ENCODE measurements at places on chromosomes 5 and 9. TPM values are rescaled to one million over a fixed set of nuclear protein-coding genes. Genes with fewer than 3 reads are reported as not detected.
A peak's percentile ranks its signal among the peaks of the same experiment; 100 is the strongest.

DNA sequence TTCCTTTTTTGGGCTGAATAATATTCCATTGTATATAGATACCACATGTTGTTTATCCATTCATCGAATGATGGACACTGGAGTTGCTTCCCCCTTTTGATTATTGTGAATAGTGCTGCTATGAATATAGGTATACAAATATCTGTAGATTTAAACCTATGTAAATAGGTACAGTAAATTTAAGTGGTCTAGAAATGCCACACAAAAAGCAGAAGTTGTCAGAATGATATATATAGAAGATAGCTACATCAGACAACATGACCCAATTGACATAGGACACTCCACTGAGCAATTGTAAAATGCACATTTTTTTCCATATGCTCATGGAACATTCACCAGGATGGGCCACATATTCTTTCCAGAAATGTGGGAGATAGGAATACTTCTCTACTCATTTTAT is 77.6 kb downstream of the SMIM15 start:
- no peak overlapping the region for H3K27ac ChIP-seq
- no peak overlapping the region for H3K4me3 ChIP-seq
- DNase-seq = no peak
- H3K27me3 ChIP-seq = no peaks in the 10 kb centered on the region
- H3K36me3 ChIP-seq = peaks cover 6% of the 10 kb centered on the region

NOL8 gene
- 51.7 TPM for total RNA-seq

DNA sequence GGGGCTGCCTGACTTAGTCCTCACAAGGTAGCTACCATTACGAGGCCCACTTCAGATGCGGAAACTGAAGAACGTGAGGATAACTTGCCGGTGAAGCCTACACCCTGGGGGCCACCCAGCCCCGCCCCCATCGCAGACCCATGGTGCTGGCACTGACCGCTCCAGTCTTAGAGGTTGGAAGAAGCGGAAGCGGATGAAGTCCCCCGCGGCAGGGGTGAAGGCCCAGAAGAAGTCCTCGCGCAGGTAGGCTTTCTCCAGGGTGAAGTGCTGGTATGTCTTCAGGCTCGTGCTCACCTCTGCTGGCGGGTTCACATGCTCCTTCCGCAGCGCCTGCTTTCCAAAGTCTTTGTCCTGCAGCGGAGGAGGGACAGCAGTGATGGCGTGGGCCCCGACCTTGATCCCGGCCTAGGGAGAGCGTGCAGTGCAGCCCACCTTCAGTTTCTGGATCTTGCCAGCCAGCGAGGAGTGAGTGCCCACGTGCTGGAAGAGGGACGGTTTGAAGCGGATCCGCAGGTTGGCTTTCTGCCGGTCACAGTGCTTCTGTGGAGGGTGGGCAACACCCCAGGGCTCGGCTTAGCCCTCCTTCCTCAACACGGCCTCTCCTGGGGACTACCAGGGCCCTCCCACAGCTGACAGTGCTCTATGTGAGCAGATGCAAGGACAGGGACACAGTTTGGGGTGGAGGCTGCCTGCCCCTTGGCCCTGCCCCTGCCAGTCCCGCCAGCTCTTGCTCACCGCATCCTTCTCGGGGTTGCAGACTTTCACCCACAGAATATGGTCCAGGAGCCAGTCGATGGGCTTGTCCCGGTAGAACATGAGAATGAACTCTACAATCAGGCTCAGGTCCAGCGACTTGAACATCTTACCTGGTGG is 5.2 kb downstream of the LTC4S start:
- H3K27me3 ChIP-seq = no peaks in the 10 kb centered on the region
- H3K4me3 ChIP-seq = no peak overlapping the region
- peaks cover 32% of the 10 kb centered on the region for H3K36me3 ChIP-seq
- no peak for DNase-seq

PCDHGA4 gene
- total RNA-seq = 0.10 TPM

IL13 gene
- total RNA-seq = 1.4 TPM

DNA sequence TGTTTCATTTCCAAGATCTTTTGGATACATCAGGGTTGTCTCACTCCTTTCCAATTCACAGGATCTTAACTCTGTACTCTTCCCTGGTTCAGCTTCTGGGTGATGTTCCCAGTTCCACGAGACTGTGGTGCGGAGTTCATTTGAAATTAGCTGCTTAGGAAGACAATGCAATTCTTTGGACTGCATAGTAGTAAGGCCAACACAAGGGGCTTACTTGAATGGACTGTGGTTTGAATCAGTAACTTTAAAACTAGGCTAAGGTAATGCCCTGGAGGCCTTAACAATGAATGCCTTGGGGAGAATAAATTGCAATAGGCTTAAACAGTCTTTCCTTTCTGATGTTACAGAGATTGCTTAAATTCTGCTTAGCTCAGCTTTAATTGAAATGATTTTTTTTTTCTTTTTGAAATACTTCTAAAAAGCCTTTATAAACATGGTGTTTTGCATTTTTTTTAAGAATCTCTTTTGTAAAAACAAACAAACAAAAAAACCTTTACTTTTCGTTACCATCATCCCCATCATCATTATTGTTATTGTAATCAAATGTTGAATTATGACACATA is 133.8 kb upstream of the MEF2C start:
- H3K4me3 ChIP-seq = no peak overlapping the region
- no peak overlapping the region for H3K27ac ChIP-seq
- no peaks in the 10 kb centered on the region for H3K36me3 ChIP-seq
- H3K27me3 ChIP-seq = no peaks in the 10 kb centered on the region

GRCh38 chr9:107246259-107247254 is 36.5 kb upstream of the RAD23B start:
- DNase-seq = peak; percentile 42
- no peak overlapping the region for H3K4me3 ChIP-seq
- H3K27ac ChIP-seq = peak overlapping the region; percentile 64
- H3K4me1 ChIP-seq = peaks cover 24% of the 10 kb centered on the region
- no peaks in the 10 kb centered on the region for H3K27me3 ChIP-seq
- H3K36me3 ChIP-seq = no peaks in the 10 kb centered on the region

- H3K27me3 ChIP-seq = peaks cover 10% of the 10 kb centered on the region
- H3K4me3 ChIP-seq = no peak overlapping the region
- DNase-seq = no peak
- no peaks in the 10 kb centered on the region for H3K36me3 ChIP-seq
Measured at GRCh38 chr5:132273631-132274030, 16.1 kb downstream of the PDLIM4 start.

STK32A gene
- not detected for total RNA-seq

IFNA1 gene
- total RNA-seq = not detected

ADRB2 gene
- total RNA-seq = 2.2 TPM

SLC1A1 gene
- not detected for total RNA-seq

RPL7A gene
- 1,933 TPM for total RNA-seq

- no peak for DNase-seq
- no peak overlapping the region for H3K27ac ChIP-seq
- H3K36me3 ChIP-seq = no peaks in the 10 kb centered on the region
- H3K4me3 ChIP-seq = no peak overlapping the region
- no peaks in the 10 kb centered on the region for H3K4me1 ChIP-seq
- H3K27me3 ChIP-seq = peaks cover 45% of the 10 kb centered on the region
Measured at GRCh38 chr9:69325409-69326212, 596 bp downstream of the ENTREP1 start.

DNA sequence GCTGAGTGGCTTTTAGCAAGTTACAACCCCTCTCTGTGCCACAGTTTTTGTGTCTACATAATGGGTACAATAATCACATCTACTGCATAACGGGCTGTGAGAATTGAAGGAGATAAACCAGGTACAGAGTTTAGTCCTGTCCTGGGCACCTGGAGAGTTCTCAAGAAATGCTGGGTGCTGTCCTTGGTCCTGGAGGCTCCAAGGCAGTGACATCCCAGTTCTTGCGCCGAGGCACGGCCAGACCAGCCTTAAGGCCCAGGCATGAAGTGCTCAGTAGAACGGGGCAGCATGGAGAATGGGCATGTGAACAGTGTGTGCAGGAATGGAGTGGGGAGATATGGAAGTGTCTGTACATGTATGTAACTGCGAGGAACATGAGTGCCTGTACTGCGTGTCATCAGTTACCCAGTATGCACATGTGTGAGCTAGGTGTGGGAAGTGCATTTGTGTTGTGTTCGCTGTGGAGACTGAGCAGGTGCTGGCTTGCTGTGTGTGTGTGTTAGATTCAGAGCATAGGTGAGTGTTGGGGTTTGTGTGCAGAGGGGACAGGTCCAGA is 6.3 kb upstream of the UNC5A start:
- H3K36me3 ChIP-seq = no peaks in the 10 kb centered on the region
- H3K4me1 ChIP-seq = peaks cover under 1% of the 10 kb centered on the region
- no peak overlapping the region for H3K4me3 ChIP-seq
- no peak overlapping the region for H3K27ac ChIP-seq
- H3K27me3 ChIP-seq = peaks cover 22% of the 10 kb centered on the region

- H3K27me3 ChIP-seq = no peaks in the 10 kb centered on the region
- H3K27ac ChIP-seq = no peak overlapping the region
- DNase-seq = no peak
- peaks cover 67% of the 10 kb centered on the region for H3K36me3 ChIP-seq
- no peaks in the 10 kb centered on the region for H3K4me1 ChIP-seq
Measured at GRCh38 chr5:150034662-150035061, 34.1 kb downstream of the HMGXB3 start.

DNA sequence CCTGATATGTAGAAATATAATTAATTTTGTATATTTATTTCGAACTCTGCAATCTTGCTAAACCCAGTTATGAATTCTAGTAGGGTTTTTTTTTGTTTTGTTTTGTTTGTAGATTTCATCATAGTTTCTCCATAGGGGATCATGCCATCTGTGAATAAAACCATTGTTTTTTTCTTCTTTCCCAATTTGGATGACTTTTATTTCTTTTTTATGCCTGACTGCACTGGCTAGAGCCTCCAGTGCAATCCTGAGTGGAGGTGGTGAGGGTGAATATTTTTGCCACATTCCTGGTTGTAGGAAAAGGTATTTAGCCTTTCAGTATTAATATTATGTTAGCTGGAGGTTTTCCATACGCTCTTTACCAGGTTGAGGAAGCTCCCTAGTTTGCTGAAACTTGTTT is 70.0 kb upstream of the GFPT2 start:
- no peak overlapping the region for H3K4me3 ChIP-seq
- H3K36me3 ChIP-seq = no peaks in the 10 kb centered on the region
- no peak for DNase-seq

DNA sequence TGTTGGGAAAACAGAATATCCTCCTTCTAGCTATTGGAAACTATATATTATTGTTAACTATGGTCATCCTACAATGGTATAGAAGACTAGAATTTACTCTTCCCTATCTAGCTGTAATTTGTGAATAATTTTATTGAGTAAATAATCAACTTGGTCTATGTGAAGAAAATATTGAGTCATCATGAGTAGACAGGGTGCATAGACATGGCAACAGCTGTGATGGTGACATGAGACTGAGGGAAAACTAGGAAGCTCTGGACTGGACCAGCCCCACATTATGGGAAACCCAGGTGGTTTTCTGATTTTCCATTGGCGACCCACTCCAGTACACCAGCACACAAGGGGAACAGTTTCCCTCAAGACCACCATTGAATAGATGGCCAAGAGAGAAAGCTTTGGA is 95.0 kb downstream of the APBA1 start:
- H3K27ac ChIP-seq = no peak overlapping the region
- no peaks in the 10 kb centered on the region for H3K4me1 ChIP-seq
- peaks cover 2% of the 10 kb centered on the region for H3K27me3 ChIP-seq
- H3K4me3 ChIP-seq = no peak overlapping the region
- no peak for DNase-seq

DNA sequence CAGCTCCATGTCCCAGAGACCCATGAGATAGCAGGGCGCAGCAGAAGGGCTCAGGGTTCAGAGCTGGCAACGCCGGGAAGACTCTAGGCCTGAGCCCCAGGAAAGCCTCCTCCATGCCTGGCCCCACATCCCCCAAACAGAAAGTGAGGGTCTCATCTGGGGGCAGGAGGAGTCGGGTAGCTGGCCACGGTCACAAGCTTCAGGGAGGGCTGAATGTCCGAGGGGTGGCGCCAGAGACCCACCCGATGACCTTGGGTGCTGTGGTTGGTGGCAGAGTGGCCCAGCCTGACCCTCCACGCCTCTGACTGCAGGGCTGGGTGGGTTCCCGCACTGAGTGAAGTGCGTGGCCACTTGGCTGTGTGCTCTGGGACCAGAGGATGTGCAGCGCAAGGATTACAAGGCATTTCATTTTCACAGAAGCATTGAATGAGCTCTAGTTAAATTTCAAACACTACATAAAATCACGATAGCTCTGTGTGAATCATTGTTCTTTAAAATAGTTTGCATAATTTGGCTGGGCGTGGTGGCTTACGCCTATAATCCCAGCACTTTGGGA is 3.0 kb downstream of the C8G start:
- no peaks in the 10 kb centered on the region for H3K36me3 ChIP-seq
- H3K27me3 ChIP-seq = no peaks in the 10 kb centered on the region
- H3K4me1 ChIP-seq = peaks cover 21% of the 10 kb centered on the region
- H3K4me3 ChIP-seq = peak overlapping the region; percentile 84
- peak overlapping the region; percentile 43 for H3K27ac ChIP-seq

DNA sequence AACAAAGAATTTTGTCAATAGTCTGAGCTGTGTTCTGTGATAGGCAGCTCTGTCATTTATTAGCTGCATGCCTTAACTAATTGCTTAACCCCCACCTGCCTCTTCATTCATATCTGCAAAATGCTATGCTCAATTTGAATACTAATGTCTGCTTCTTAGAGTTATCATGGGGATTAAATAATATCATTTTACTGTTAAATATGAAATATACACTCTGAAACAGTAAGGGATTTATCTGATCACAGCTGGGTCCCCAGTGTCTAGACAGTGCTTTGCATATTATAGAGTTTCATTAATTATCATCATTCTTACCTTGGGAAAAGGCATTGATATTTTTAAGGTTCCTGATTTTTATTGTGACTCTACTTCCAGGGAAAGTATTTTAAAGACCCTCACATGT is 12.0 kb downstream of the TEX48 start:
- H3K4me3 ChIP-seq = no peak overlapping the region
- no peak overlapping the region for H3K27ac ChIP-seq
- H3K36me3 ChIP-seq = peaks cover 2% of the 10 kb centered on the region
- DNase-seq = no peak
